CMK (cell line): ENCODE measurements at places on chromosomes 7 and 10.

DNA sequence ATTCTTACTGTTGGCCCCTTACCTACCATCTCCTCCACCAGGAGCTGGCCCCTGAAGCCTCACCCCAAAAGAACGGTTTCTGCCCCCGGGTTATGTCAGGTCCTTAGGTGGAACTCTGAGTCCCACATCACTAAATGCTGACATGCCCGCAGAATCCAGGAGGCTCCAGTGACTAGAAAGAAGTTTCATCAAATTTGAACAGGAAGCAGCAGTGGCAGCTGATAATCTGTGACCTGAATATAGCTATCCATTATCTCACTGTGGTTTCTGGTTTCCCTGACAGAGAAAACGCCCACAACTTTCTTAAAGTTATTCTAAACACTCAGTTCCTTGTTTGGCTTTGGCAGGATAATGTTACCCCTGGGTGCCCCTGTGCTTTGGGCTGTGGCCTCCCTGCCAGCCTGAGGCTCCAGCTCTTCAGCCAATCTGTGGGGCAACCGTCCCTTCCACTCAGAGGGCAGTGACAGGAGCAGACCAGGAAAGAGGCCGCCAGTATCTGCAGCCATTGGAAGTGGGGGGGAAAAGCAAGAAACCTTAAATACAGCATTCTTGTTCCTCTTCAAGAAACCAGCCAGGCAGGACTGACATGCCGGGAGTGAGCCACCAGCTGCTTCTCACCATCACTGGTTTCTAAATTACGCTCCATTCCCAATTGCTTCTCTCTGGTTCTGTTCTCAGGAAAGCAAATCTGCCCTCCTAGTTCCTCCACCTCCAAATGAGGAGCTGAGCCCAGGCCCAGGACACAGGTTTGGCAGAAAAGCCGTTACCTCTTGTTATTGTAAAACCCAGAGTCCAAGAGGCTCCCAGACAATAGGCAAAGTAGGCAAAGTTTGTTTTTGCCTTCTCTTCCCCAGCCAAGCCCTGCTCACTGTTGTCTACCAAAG is 41.2 kb upstream of the VCL start:
- peak; percentile 71 for DNase-seq

GRCh38 chr10:119219871-119220270 is 12.5 kb downstream of the GRK5 start:
- DNase-seq: no peak

DNA sequence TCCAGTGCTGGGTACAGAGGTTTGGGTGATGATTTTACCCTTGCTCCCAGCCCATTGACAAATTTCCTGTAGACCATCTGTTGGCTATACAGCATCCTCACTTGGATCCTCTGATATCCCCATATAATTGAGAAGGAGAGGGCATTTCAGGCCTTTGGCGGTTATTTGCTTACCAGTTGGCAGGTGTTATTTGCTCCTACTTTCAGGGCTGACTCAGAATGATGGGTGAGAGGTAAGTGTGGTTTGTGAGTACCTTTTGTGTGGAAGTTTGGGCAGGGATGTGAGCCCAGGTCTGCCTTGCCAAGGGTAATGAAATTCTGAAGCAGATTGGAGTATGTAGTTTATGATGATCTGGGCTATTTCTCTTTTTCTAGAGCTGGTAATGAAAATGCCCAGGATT is 93.6 kb downstream of the LRMDA start:
- DNase-seq: no peak

GRCh38 chr10:78911533-78912340 is 157.0 kb upstream of the ZMIZ1 start:
- no peak for DNase-seq

- DNase-seq: no peak
Measured at GRCh38 chr7:18276380-18276779, 219.2 kb upstream of the HDAC9 start.

DNA sequence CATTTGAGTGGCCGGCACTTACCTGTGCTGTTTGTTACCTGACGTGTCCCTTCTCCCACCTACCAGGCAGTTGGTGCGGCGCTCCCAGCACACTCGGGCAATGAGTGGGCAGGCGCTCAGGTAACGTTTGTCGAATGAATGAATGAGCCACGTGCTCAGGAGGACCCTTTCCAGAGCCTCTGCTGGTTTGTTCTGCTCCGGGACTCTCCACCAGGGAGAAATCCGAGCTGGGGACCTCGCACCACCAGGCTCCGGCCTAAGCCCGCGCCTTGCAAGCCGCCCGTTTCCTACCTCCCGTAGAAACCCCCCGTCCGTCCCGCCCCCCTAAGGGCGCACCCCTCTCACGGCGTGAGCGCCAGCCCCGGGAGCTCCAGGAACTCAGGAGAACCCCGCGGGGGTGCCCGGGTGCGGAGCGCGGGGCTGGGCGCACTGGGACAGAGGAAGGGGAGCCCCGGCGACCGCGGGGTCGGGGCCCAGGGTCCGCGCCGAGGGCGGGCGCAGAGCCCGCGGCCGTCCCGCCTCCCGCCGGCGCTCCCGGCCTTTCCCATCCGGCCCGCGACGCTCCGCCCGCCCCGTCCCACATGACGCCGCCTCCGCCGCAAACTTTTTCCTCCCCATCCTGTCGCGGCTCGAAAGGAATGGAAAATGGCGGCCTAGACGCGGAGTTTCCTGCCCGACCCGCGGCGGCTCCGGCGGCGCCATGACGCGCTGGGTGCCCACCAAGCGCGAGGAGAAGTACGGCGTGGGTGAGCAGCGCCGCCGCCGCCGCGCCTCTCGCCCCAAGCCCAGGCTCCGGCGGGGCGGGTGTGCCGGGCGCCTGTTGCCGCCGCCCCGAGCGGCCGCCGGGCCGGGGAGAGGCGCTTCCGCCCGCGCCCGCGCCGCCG is at the start of gene DOCK1:
DOCK1 (plus strand) TSS at position 611 of the 884 bp plus-strand sequence; CDS start at position 701, 90 bp downstream.
- DNase-seq: no peak

- no peak for DNase-seq
Measured at GRCh38 chr10:75356484-75356883, 45.1 kb downstream of the ZNF503 start.

GRCh38 chr7:145156834-145157233 is 321.0 kb upstream of the TPK1 start:
- DNase-seq: no peak

DNA sequence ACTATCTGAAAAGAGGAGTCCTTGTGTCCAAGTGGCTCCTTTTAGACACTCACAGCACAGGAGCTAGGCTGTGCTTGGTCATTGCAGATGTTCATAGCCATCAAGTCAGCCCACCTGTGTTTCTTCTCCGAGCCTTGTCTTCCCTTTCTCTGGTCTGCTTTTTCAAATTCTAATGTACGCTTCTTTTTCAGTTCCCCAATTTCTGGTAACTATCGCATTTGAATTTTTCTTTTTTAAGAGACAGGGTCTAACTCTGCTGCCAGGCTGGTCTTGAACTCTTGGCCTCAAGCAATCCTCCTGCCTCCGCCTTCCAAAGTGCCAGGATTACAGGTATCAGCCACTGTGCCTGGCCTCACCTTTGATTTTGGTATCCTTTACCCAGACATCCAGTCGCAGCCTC is 18.9 kb downstream of the APBB1IP start:
- no peak for DNase-seq

- no peak for DNase-seq
Measured at GRCh38 chr7:157265051-157265450, 71.8 kb upstream of the DNAJB6 start.

- no peak for DNase-seq
Measured at GRCh38 chr10:46528675-46529615, 27.5 kb downstream of the GPRIN2 start.

- DNase-seq: no peak
Measured at GRCh38 chr7:54330216-54330800, 211.9 kb upstream of the VSTM2A start.

- DNase-seq: no peak
Measured at GRCh38 chr10:10364902-10365301, 652.8 kb upstream of the CELF2 start.

- DNase-seq: no peak
Measured at GRCh38 chr7:142608630-142609428, 140.4 kb upstream of the PRSS1 start.

DNA sequence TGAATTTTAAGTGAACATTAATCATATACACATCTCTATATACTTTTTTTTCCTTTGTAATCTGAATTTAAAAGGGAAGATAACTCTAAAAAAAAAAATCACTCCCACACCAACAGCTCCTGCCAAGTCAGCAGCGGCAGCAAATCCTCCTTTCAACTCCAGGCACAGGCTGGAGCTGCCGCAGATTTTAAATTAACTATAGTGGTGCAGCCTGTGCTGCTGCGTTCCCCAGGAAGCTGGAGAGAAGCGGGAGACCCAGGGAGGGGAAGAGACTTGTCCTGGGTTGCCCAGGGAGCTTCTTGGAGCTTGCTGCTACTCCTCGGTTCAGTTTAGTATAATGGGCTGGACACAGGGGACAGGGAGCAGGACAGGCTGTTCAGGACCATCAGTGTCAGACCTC is 32.6 kb upstream of the HSPB1 start:
- no peak for DNase-seq

GRCh38 chr7:101153969-101154692 is at the start of gene AP1S1:
AP1S1 (plus strand) TSS chr7:101154476; CDS start chr7:101154515, 39 bp downstream.
- DNase-seq: peak; percentile 96

DNA sequence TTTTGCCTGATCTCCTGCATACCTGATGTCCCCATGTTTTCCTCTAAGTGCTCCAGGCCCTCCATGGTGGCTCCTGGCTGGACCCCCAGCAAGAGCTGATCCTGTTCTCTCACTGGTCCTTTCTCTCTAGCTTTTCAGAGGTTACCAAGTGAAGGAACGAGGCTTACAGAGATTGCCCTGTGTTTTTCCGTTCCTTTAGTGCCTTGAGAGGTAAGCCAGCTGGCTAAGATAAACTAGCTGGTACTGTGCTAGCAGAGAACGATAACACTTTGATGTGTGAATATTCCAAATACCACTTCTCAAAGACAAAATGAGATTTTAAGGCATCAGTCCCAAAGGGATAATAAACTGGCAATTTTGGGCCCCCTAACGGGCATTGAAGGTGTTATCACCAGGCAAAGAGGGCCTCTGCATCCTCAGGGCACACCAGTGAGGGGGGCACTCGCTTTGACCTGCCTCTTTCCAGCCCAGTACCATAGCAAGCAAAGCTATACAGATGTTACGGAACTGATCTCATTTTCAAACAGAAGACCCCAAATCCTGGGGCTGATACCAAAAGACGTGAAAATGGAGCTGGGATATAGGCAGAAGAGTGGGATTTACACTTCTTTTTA is 8.4 kb upstream of the CCNY start:
- no peak for DNase-seq

DNA sequence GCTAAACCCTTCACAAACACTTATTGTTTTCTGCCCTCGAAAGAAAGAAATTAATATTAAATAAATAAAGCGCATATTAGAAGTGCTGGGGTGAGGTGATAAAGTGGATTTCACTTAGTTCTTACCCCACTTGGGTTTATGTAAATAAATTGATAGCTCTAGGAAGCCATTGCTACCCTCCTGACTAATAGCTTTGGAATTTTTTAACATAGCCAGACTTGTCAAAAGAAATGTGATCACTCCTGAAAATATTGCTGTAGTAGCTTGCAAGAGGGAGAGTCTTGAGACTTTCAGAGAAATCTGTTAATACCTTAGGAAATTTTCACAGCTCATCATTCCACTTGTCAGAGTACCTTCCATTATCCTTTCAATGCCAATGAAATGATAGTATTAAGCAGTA is 7.6 kb downstream of the ARL5B start:
- DNase-seq: no peak

DNA sequence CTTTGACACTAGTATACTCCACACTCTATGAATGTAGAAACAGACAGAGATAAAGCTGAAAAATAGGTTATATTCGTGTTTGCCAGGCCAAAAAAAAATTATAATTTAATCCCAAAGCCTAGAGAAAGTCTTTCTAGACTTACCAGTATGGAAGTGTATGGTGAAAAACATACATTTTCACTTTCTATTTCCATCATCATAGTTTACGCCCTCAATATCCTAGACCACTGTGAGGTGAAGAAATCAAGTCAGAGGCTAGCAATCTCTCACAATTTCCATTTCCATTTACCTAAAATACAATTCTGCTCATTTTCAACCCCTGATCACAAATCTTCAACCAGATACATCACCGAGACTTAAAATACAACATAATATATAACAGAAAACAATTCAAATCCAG is 16.2 kb downstream of the GPR22 start:
- DNase-seq: no peak

- no peak for DNase-seq
Measured at GRCh38 chr10:115084277-115084850, 8.8 kb upstream of the ATRNL1 start.

DNA sequence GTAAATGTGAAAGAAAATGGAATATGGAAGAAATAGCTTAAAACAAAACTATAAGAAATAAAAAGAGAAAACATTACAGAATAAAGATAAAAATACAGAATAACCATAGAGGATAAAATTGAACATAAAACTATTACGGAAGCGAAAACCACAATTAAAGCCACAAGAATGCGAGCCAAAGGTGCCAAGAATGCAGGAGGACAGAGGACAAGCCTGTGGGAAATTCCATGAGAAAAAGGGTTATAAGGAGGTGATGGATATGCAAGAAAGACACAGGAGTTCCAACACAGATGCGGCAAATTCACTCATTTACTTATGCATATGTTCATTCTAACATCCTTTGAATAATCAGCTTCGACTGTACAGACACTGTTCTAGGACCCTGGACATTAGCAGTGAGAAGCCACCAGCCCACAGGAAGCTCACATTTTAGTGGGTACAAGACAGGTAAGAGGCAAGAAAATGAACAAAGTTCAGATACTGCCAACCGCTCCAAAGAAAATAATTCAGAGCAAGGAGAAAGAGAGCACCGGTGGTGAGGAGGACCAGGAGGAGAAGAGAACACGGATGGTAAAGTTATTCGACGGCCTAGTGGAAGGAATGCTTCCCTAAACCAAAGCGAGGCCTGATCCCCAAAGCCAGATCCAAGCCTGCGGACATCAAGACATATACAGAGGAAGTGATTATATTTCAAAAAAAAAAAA is 213.7 kb upstream of the MGMT start:
- no peak for DNase-seq

DNA sequence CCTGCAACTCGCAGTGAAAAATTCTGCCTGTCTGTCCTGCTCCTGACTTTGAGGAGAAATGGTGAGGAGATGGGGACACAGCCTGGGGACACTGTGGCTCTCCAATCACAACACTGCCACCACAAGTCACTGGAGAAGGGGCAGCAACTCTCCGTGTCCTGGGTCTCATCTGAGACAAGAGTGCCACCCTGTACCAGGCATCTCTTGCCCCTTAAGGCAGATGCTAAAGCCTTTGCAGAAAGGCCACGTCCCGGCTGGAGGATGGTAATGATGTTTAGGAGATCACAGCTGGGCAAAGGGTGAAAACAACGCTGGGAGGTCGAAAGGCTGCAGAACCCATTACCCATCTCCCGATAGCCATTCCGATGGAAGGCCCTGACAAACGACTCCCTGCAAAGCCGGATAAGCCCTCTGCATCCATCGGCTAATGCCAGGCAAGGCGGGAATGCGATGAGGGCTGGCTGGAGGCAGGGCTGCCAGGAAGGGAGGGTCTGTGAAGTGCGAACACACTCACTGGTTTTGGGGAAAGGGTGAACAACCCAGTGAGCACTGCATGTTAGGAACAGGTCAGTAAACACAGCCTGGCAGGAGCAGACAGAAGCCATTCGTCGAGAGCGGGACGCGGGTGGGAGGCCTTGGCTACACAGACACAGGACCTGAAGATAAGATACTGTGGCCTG is 190.8 kb downstream of the ADARB2 start:
- DNase-seq: no peak
